ENCODE measurements at places on chromosomes 11 and 22.

DNA sequence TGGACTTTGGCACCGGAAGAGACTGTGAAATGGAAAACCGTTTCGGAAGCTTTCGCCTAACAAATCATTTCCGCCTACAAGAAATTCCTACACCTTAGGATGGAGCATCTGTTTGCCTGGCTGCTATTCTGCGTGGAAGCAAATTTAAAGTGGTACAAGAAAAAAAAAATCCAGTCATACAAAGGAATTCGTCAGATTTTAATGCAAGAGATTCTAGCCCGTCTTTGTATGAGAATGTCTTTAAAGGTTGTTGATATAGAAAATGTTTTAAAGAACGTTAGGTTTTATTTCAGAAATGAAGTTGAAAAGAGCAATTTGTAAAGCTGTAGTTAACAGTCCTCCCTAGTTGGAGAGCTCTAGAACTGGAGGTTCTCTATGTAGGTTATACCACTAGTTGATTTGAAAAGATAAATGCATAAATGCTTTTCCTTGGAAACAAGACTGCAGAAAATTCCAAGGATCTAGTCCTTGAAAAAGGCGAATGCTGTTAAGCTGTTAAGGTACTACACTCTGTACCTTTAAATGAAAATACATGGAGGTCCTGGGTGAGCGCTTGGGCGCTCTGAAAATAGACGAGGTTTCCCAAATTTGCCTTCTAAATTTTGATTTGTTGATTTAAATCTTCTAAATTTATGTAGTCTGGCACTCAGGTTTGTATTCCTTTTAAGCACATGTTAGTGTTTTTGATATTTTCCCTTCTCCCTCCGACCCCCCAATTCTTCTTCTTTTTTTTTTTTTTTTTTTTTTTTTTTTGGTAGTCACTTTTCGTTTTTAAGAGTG, 2.4 kb downstream of the NCR3LG1 start:
- DNase-seq: no peak

- DNase-seq: no peak
These were observed 382 bp downstream of the IMMP1L start for GRCh38 chr11:31509051-31509428.

- no peak for DNase-seq
These were observed 217.6 kb downstream of the TTC28 start for GRCh38 chr22:28462041-28462440.

DNA sequence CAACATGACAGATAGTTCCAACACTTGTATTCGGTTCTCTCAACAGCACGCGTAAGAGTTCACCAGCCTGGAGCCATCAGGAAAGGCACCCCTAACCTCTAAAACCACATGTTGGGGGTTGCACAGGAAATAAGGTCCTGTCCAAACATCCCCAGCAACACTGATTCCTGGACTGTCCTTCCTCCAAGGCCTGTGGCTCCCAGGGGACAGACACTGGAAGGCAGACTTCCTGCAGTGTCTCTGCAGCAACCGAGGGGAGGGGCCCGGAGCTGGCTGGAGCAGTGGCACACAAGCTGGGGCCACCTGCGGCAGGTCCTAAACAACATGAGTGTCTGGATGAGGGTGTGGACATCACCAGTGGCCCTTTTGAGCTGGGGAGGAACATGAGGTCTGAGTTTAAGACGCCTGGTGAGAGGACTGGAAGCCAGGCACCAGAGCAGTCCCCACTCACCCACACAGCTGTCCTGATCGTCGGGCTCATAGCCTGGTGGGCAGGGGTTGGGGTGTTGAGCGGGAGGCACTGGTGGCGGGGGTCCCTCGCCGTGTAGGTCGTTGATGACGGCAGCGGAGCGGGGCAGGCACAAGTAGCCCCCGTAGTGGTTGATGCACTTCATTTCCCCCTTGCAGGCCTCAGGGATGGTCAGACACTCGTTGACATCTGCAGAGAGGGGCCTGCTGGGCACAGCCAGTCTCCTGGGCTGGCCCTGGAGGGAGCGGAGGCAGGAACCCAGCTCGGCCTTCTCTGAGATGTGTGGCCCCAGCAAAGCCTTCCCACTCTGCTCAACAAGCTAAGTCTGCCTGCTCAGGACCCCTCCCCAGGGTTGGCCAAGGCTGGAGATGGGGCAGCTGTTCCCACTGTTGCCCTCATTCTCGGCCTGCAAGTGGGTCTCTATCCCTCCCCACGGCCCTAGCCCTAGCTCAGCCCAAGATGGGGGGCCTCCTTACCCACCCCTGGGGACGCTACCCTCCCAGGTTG, 1.6 kb downstream of the EFEMP2 start:
- no peak for DNase-seq

GRCh38 chr22:37918580-37919270, 12.6 kb downstream of the MICALL1 start:
- DNase-seq: no peak

DNA sequence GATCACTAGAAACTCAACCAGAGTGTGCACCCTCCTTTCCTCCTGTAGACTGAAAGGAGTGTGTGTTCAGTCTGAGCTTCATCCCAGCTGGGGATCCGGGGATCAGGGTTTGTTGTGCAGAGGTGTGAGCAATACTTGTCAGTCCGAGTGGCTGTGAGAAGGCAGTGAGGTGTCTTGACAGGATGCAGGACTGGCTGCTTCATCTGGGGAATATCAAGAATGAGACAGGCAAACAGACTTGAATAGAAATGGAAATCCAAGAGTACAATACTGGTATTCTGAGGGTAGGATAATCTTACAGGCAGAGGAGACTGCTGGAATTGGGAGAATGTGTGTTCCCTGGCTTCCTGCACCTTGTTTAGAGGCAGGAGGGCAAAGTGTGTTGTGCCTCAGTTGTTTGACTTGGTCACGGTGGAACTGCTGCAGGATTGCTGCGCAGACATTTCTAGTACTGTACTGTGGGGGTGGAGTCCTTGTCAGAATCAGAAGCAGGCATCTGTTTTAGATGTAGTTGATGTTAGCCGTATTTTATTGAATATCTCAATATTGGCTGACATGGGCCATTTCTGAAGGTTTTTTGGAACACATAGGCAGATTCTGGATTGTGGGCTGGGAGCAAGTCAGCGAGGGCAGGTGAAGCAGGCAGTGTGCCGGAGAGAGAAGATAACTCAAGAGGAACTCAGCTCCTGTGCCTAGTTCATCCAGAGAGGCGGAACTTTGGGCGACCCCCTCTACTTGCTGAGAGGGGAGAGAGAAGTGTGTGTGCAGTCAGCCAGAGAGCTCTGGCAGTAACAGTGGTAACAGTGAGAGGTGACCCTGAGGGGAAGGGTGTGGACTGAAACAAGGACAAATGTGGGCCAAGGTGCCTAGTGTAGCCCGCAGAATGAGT, 27.1 kb upstream of the GRK2 start:
- DNase-seq: no peak

DNA sequence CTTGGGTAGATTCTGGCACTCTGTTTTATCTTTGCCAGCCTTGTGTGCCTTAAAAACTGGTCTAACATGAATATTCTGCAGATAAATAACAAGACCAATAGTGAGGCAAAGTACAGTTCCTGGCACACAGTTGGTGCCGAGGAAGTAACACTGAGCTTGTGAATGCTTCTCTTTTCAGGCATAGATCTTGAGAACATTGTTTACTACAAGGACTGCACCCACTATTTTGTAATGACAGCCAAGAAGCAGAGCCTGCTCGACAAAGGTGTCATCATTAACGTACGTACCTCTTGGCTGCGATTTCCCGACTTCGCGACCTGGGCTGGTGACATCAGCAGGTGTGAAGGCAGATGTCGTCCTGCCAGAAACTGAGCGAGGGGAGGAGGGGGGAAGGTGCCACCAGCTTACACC, 105.7 kb downstream of the MICAL2 start:
- DNase-seq: no peak

- DNase-seq: no peak
These were observed 351.8 kb downstream of the BUD13 start for GRCh38 chr11:116420770-116421528.

- DNase-seq: no peak
These were observed 27.9 kb downstream of the EXPH5 start for GRCh38 chr11:108565653-108566052.

DNA sequence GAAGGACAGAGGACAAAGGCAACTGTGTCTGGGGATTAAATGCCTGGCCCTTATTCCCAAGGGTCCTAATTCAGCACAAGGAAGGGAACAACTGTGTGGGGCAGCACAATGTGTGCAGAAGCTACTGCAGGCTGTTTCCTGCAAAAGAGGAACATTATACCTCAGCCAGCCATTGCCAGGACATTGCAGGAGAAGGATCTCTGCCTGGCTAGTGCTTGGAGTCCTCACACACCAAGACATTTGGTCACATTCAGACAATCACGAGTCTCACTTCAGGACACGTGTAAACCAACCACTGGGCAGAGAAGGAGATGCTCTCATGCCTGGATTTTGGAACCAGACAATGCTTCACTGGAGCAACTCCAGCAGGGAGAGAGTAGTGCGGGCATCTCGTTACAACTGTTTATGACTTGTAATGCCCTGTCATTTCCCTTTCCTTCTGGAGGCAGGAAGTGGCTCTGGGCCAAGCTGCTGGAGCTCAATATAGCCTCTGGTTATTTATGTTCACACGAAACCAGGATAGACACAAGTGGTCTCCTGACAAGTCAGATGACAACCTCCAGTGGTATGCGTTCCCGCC, 23.9 kb upstream of the ZC3H12C start:
- no peak for DNase-seq

GRCh38 chr22:50272044-50272802, 2.0 kb upstream of the MAPK11 start:
- DNase-seq: no peak

DNA sequence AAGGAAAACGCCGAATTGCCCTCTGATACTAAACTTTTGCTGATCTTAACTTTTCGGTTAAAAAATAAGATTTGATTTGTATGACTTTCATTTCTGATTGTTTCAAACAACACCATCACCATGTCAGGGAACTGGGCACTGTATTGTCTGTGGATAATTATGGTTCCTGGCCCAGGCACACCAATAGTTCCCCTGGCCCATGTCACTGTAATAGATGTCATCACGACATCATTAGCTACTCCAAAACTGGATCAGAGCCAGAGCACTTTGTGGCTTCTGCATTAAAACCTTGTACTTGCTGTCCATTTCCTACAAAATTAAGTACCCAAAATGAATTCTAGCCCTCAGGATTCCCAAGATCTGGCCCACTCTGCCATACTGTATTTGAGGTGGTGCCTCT, 119.5 kb upstream of the NARS2 start:
- no peak for DNase-seq

- DNase-seq: no peak
These were observed 1.6 kb upstream of the PAX6 start for GRCh38 chr11:31812383-31813381.

DNA sequence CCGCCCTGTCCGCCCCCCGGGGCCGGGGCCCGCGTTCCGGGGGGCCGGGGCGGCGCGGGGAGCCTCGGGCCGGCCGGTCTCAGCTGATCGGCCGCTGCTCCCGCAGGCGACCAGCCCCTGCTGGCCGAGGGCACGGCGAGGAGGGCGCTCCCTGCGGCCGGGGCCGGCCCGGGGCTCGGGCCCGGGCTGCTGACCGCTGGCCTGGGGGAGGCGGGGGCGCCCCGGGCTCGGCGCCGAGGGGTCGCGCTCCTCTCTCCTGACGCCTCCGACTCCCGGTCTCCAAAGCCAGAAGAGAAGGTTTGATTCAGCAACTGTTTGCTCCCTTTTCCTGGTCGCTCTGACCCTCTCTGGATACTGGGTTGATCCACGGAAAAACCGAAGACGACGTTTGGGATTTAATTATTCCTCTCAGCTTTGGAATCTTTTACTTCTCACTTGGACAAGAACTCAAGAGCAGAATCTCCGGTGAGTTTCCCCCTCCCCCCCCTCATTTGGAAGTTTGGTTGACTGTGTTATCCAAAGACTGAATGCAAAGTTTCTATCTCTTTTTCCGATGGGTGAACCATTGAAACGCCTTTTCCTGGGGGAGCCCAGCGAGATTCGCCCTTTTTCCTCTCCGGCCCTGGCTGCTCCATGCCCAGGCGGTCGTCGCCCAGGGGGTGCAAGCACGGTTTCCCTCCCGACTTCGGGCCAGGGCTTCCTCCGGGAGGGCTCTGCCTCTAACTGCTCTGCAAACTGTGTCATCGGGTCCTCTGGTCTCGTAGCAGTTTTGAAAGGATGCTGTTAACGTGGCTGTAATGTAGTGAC, 725 bp downstream of the KDM2A start:
- peak; percentile 11 for DNase-seq

DNA sequence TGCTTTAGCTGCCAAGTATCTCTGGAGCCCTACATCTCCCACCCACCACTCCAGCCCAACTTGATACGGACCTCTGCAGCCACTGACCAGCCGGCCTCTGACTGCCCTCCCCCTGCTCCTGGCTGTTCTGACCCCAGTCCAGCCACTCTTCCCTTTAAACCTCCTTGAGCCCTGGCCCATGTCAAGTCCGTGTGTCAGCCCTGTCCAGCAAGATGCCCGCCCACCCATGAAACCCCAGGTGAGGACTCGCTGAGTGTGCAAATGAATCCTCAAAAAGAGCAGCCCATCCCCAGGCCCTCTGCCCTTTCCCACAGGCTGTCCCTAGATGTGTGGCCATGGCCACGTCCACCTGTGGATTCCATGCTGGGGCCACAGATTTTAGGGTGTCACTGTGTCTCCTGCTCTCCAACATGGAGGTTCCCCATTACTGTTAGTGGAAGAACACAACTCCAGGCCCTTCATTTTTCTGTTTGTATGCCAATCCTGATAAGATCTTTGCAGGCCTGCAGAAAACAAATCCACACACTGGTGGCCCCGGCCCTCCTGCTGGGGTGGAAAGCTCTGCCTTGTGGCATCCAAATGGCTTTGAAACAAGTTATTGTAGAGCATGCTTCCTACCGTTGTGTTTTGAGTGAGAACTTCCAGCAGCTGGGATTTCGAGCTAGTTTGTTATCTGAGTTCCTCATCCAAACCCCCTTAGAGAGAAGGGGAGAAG, 22.7 kb upstream of the ADORA2A start:
- DNase-seq: no peak

DNA sequence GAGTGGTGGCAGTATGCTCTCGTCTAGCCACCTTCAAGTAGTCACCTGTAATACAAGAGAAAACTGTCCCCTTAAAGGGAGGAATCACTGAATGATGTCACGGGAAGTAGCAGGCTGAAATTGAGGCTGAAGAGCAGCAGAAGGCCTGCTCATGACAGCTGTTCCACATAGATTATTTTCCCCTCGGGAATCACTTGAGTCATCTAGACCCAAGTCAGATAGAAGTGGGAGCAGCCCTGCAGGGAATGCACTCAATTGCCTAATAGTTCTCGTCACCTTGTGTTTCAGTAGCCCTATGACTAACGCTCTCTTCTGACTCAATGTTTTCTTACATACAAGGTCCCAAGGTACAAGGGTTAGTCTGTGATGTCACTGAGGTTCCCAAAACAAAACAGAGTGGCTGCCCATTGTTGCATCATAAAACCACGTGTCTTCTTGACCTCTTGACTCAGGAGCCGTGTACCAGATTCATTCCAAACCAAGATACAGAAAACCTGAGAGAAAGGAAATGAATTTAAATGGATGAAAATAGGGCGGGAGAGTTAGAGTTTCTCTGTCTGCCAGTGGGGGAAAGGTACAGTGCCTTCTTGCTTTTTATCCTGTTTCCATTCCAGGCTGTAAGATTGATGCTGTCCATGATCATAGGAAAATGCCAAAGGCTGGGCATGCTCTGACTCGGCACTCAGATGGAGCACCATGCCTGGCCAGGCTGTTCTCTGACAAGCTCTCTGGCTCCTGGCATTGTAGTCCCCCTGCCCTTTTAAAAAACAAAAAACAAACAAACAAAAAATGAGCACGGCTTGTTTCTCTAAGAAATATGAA, 21.6 kb upstream of the C11orf96 start:
- DNase-seq: peak; percentile 48

Measured in stimulated activated CD4-positive, alpha-beta T cell treated with anti-CD3 and anti-CD28 coated beads, Interleukin-1b, Interleukin-23, amount 100 ng/mL, for 48 hours (primary cell).